ENCODE measurements at places on chromosomes 5 and 9.
A peak's percentile ranks its signal among the peaks of the same experiment; 100 is the strongest.

GRCh38 chr5:58926541-58926935 is 343.7 kb downstream of the RAB3C start:
- DNase-seq = no peak

DNA sequence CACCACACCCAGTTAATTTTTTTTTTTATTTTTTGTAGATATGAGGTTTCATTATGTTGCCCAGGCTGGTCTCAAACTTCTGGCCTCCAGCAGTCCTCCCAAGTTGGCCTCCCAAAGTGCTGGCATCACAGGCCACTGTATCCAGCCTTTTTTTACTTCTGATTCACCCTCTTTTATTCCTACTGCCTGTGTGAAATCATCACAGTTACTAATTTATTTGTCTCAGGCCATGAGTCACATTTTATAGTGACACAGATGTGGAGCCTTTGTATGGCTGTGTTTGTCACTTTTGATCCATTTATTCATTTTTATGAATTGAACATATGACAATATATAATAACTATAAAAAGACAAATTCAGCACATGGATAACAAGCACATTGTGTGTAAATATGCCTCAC is 67.1 kb upstream of the SNX2 start:
- DNase-seq = peak; percentile 33

- peak; percentile 86 for DNase-seq
These were observed 221.3 kb upstream of the DAPK1 start for GRCh38 chr9:87276327-87276841.

DNA sequence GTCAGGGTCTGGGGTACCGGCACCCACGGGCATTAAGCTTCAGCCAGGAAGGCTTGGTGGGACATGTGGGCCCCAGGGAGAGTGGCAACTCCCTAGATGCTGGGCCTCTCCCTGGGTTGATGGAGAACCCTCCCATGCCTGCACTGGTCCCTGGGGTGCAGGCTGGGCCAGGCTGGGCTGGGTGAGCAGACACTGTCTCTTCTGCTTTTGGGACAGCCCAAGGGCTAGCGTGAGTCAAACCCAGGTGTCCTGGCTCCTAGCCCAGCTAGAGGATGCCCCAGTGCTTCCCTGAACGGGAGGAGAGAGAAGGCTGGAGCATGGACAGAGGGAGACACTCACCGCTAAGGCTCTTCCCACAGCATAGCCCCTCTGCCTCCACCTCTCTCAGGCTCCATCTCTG is 5.7 kb upstream of the AQP7 start:
- DNase-seq = peak; percentile 30

GRCh38 chr9:5899292-5899691 is 8.6 kb downstream of the MLANA start:
- DNase-seq = no peak

GRCh38 chr5:139133282-139133681 is 64.9 kb downstream of the SIL1 start:
- no peak for DNase-seq

DNA sequence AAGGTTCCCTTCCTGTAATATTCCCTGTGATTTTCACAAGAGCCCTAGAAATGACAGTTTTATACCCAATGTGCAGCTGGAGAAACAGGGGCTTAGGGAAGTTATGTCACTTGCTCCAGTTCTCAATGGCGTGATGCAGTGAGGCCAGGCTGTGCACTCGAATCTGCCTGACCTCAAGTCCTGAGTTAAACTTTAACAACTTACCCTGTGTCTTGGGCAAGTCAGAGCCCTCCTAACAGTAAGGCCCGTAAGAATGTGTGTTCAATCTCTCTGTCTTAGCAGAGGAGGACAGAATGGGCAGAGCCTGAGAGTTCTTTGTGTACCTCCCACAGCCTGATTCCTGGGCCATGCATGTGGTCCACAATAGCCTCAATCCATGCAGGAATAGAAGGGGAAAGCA is 181.1 kb downstream of the TRIM32 start:
- no peak for DNase-seq

- peak; percentile 62 for DNase-seq
These were observed 9.1 kb downstream of the PTCH1 start for GRCh38 chr9:95507464-95508241.

DNA sequence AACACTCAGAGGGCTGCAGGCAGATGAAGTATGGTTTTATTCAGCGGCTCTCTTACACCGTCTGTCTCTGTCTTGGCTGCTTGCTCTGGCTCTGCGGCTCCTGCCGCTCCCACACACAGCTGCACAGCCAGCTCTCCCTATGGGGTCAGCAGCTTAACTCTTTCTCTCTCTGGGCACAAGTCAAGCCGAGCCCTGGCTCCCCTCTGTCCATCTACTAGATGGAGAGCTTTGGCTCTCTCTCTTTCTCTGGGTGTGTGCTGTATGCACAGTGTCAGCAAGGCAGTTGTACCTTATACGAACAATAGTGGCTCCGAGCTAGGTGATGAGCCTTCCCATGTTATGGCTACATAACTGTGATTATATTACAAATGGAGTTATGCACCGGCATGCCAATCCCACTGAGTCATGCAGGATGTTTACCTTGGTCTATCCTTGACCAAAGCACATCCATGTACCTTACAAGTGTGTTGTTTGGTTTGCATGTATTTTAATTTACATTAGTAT is 19.3 kb upstream of the PPP2CA start:
- peak; percentile 73 for DNase-seq

GRCh38 chr5:43694027-43694426 is 91.0 kb downstream of the NNT start:
- DNase-seq = no peak

- DNase-seq = no peak
These were observed at the start of gene TRAF1 for GRCh38 chr9:120926397-120926928. Gene TRAF1, minus strand, starts transcription at chr9:120926796. Its CDS starts 721 bp downstream, at chr9:120926075.

All from fibroblast of mammary gland (primary cell).